ENCODE measurements at places on chromosomes 5 and 9. TPM values are rescaled to one million over a fixed set of nuclear protein-coding genes. Genes with fewer than 3 reads are reported as not detected.
A peak's percentile ranks its signal among the peaks of the same experiment; 100 is the strongest.

- no peak for DNase-seq
These were observed 32.1 kb downstream of the TMEM252 start for GRCh38 chr9:68508547-68508946.

DNA sequence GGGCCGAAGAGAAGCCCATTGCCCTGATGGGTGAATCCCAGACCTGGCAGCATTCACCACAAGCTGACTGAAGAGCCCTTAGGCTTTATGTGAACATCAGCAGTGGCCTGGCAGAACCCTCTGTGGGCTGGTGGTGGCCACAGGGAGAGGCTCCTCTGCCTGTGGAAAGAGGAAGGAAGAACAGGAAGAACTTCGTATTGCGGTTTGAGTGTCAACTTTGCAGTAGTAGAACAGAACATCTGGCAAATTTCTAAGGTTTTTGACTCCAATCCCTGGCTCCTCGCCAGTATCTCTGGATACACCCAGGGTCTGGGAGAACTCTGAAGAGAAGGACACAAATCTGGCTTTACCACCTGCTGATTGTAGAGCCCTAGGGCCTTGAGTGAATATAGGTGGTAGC lies 356.4 kb upstream of the GRAMD2B start:
- DNase-seq, result no peak

DNA sequence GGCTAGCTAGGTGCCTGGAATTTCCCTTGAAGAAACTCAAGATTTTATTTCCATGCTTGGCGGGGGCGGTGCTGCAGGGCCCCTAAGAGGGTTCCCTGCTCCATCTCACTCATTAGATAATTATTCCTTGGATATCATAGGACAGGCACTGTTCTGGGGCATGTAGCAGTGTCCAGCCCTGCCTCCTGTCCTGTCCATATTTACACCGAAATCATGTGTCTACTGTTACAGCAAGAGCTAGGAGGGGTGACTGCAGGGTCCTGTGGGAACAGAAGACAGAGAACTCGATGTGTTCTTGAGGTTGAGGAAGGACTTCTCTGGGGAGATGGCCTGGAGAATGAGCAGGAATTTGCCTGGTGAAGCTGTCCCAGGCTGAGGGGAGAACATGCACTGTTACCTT lies 96.6 kb downstream of the CYFIP2 start:
- DNase-seq, result no peak

GRCh38 chr5:34618371-34619065 lies 37.6 kb upstream of the RAI14 start:
- DNase-seq, result no peak

DNA sequence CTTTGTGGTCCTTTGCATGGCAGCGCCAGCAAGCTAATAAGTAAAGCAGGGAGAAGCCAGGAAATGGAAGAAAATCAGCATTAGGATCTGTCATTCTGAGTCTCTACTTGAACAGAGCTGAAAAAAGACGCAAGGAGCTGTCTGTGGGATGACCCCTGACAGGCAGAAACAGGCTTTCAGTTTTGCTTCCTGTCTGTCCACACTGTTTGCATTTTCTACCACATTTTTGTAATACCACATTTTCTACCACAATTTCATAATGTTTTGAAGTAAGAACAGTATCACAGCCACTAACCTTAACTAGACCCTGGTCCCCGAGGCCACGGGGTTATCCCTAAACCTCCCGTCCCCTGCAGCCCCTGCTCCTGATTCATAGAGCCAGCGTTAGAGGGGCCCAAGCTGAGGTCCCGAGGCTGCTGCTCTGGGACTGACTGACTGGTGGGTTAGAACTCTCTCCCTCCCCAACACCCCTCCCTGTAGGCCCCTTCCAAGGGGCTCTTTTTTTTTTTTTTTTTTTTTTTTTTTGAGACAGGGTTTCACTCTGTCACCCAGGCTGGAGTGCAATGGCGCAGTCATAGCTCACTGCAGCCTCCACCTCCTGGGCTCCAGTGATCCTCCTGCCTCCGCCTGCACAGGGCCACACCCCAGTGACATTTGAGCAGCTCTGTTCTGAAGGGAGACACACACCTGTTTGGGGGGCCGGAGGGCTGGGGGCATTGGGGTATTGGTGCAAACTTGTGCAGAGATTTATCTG lies 4.0 kb upstream of the CLIC3 start:
- no peak for DNase-seq

DNA sequence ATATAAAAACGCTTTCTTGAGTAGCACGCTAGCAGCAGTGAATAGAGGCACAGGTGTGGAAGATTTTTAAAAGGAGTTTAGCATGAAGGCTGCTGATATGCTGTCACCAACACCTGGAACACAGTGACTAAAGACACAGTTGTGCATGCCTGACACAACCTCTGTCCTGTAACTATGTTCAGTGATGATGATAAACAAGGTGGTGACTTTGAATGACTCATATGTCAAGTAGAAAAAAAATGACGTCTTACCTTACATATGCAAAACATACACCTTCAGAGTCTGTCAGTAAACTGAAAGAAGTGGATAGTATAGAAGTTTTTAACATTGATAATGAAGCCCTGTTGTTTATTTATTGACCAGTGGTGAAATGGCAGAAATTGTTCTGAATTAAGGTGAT lies 66.2 kb upstream of the ADCY2 start:
- no peak for DNase-seq

DNA sequence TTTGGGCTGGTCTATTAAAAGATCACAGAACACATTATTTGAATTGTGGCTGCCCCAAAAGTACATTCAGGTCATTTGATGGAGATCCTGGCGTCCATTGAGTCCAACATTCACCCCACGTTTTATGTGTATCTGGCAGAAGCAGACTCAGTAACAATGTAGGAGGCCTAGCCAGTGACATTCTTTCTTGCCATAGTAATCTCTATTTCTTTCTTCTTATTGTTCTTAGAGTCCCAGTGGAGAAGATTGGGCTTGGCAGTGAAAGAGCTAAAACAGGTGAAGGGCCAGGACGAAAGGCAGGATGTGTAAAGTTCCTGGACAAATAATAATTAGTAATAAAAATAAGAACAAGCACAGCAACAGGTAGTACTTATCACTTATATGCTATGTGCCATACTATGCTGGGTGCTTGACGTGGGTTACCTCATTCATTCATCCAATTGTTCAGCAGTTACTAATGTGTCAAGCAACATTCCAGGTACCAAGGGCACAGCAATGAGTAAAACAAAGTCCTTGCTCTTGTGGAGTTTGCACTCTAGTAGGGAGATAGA lies 12.6 kb upstream of the ANKH start:
- DNase-seq, result no peak

DNA sequence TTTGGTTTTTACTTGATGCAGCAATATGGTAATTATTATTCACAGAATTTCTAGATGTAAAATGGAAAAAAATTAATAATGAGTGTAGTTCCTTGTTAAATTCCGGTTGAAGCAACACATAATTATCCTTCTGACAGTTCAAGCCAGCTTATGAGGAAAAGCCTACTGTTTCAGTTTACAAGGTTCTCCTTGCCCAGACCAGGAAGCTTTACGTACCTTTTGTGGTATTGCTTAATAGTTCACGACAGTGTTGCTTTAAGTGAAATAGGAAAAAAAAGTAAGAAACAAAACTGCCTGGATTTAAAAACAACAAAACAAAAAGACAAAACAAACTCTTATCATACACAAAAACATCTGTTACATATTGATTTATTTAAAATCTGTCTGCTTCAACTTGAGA lies 547.3 kb upstream of the C9orf72 start:
- no peak for DNase-seq

DNA sequence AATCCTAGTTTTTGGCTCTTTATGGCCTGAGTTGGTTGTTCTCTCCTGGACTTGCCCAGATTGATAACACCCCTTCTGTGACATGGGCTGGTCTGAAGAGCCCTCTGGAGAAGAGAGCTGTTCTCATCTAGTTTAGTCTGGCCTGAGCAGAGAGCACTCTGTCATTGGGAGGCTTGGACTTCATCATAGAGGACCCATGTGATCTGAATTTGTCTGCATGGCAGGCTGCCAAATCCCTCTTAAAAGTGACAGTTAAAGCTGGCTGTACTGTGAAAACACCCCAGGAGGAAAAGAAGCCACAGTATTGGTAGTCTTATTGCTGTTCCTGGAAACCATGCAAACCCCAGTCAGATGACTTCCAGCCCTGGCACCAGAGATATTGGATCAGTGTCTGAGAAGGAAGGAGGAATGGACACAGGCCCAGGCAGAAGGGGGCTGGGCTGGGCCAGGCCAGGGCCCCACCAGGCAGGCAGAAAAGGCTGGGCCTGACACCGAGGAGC lies 3.7 kb upstream of the WDR31 start:
- DNase-seq, result peak; percentile 82

DNA sequence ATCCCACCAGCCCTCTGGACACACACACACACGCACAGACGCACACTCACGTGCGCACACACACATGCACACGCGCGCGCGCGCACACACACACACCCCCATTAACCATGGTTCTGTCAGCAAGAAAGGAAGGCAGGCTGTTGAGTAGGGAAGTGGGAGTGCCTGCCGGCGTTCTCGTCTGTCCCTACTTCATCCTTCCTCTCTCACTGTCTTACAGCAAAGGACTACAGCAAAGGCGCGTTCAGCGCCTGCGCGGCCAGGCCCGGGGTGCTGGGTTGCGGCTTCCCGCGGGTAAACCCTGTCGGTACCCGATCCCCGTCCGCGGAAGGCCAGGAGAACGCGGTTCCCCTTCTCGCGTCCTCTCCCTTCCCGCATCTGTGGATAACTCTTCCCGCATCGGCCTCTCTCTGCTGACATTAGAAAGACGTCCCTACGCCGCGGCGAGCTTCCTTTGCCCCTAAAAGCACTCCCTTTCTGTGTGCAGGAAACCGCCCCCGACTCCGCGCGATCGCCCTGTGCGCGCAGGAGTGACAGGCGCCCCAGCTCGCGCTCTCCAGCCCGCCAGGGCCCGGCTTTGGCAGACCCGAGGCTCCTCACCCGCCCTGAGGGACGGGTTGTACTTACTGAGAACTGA lies 219.2 kb downstream of the AGTPBP1 start:
- no peak for DNase-seq

DNA sequence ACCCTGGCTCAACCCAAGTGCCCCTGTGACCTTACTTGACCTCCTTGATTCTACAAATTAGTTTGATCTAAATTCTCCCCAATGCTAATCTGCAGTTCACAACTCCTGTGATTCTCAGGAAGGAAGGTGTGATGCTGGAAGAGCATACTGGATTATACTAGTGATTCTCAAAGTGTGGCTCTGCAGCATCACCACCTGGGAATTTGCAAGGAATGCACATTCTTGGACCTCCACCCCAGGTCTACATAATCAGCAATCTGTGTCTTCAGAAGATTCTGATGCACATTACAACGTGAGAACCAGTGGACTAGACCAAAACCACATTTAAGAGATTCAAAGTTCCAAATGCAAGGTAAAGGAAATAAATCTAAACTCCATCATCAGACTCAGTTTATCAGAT lies 198.6 kb downstream of the AGTPBP1 start:
- DNase-seq, result no peak

GRCh38 chr5:35869685-35870277 lies 13.1 kb downstream of the IL7R start:
- no peak for DNase-seq

DNA sequence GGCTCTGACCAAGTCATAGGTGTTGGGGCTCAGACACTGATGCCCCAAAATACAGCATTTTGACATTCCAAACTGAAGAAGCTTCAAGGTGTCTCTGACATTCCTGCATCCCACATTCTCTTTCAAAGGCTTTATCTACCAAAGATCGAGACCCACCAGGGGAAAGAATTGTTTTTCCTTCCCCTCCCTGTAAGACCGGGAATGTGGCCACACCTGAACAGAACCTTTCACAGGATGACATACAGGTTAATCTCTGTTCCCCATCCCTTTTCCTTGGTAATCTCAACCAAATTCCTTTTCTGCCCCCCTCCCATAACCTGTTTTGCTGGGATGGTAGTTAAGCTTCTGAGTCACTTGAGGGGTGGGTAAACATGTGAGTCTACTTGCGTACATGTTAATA lies 72.3 kb downstream of the IQGAP2 start:
- DNase-seq, result no peak

- no peak for DNase-seq
These were observed 370.8 kb upstream of the MEF2C start for GRCh38 chr5:89253666-89254352.

DNA sequence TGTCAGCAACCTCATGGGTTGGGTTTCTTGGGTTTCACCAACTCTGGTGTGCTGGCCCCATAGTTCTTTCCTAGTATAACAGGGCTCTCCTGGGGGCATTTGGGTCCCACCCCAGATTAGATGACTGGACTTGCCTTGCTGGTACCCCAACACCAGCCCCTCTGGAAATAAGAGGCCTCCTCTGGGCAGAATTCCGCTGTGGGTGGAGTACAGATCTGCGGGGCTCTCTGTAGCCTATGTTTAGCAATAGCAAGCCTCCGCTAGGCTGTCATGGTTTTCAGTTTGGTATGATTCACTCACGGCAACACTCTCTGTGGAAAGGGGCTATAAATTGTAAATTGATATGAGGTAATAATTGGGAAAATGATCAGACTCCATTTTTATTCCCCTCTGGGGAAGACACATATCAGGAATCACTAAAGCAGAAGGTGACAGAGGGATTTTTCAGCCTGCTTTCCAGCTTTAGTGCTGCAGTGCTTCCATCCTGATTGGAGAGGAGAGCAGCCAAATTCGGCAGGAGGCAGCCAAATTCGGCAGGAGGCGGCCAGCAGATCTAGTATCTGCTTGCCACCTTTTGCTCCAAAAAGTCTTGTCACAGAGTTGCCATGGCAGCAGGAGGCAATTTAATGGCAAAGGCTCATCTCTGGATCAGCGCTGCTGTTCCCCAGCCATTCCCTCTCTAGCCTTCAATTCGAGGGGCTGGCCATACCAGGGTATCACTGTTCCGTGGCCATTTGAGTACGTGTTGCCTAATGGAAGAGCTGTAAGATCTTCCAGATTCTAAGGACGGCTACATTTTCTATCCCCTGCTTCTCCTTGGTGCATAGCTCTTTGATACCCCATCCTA lies 84.6 kb downstream of the SLC44A1 start:
- DNase-seq, result no peak

DNA sequence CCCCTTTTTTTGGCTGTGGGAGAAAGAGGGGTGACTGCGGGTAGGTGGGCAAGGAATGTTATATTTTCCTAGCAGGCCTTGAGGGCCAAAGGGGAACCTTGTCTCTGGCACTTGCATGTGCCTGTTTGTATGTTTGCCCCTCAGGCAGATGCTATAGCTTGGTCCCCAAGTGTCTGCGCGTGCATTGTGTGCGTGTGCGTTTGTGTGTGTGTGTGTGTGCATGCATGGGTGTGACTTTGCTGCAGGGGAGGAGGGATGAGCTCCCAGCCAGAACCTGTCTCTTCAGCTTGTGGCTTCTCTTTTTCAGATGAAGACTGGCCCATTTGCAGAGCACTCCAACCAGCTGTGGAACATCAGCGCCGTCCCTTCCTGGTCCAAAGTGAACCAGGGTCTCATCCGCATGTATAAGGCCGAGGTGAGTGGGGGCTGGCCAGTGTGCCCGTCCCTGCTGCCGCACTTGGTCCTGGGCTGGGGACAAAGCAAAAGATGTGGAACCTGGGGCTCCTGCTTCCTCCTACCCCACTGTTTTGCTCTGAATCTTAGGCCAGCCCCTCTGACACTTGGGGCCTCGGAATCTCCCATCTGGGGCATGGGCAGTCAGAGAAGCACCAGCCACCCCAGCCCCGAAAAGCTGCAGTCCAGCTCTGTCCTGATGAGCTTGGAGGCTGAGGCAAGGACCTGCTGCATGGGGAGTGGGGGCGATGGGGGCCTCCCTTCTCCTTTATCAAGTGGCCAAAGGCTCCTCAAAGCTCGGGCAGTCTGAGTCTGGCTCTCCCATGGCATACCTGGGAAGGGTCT lies 31.1 kb downstream of the PTPA start:
- no peak for DNase-seq

CEL gene
- 0.95 TPM for total RNA-seq

DHX29 gene
- total RNA-seq, result 44.4 TPM
